Muscle of leg (tissue), 16 donors: ENCODE measurements at places on chromosomes 16 and 17. TPM values are rescaled to one million over a fixed set of nuclear protein-coding genes. Genes with fewer than 3 reads are reported as not detected.

The ANKRD40CL gene
- total RNA-seq, result not detected

The SLC43A2 gene
- total RNA-seq, result 3.8 TPM

DNA sequence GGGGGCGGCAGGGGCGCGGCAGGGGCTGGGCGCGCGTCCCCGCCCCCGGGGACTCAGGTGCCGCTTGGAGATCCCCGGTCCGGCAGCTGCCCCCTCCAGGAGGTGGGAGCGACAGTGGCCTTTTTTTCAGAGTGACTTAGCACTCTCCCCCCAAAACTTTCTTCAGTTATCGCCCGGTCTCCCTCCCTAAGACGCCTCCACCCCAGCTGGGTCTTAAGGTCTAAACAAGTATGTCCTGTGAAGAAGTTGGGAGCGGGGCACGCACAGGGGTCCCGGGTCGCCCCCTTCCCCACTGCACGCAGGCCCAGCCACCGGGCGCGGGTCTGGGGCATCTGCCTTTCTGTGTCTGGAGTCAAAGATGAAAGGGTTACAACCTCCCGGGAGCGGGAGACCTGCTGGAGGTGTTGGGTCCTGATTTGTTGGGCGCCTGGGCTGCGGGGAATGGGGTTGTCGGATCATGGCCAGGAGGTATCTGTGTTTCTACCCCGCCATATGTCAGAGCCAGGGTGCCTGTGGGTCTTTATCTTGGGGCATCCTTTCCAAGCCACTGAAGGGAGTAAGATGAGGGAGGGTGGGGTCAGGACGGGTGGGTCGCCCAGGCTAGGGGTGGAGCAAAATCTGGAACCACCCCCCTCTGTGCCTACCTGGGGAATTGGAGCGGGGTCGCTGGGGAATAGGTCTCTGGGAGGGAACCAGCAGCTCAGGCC is 757 bp downstream of the FMNL1 start:
- no peak for DNase-seq
- H3K27ac ChIP-seq, result no peak overlapping the region
- peaks cover 37% of the 10 kb centered on the region for H3K27me3 ChIP-seq
- no peaks in the 10 kb centered on the region for H3K36me3 ChIP-seq
- peak overlapping the region; percentile 47 for H3K4me3 ChIP-seq

- no peaks in the 10 kb centered on the region for H3K36me3 ChIP-seq
- no peaks in the 10 kb centered on the region for H3K27me3 ChIP-seq
- no peak overlapping the region for H3K4me3 ChIP-seq
- H3K27ac ChIP-seq, result no peak overlapping the region
- peaks cover 6% of the 10 kb centered on the region for H3K4me1 ChIP-seq
These were observed 14.7 kb downstream of the TPPP3 start for GRCh38 chr16:67378642-67379041.

DNA sequence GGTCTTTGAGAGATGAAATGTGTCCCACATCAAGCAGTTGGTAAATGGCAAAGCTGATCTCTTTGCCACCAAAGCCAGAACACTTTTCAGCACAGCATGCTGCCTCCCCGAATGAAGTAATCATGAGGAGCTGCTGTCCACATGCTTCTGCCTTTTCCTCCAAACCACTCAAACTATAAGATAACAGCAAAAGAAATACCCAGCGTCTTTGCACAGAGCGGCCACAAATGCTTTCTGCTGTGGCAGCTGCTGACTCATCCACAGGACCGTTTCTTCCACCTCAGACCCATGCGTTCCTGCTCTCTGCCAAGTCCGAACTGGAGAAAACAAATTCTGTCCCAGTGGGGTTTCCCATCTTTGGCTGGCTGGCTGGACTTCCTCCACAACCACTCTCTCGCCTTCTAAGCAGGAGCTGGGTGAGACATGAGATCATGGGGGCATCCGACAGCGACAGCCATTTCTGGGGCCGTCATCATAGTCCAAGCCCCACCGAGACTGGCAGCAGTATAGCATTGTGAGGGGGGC is 27.1 kb downstream of the TBC1D3B start:
- no peak for DNase-seq
- H3K36me3 ChIP-seq, result no peaks in the 10 kb centered on the region

DNA sequence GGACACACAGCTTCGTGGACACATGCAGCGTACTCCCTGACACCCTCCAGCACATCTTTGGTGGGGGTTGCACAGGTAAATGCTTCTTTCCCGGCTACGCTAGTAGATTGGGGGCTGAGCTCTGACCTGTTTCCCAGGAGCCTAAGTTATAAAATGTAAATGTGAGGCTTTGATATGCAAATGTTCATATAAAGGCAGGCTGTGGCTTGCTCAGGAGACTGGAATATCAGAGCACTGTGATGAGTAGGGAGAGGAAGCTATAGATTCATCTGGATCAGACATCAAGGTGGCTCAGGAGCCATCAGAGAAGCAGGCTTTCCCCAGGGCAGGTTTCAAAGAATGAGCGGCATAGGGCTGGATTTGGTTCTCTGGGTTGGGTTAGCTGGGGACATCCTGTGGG is 3.4 kb upstream of the ETV4 start:
- no peak overlapping the region for H3K4me3 ChIP-seq
- peaks cover 44% of the 10 kb centered on the region for H3K27me3 ChIP-seq
- H3K36me3 ChIP-seq, result no peaks in the 10 kb centered on the region
- no peak for DNase-seq
- peaks cover 20% of the 10 kb centered on the region for H3K4me1 ChIP-seq
- no peak overlapping the region for H3K27ac ChIP-seq
